DMS 273 treated with DMSO at 0.1 percent for 48 hours (cell line): ENCODE measurements at places on chromosomes 7 and 10.

DNA sequence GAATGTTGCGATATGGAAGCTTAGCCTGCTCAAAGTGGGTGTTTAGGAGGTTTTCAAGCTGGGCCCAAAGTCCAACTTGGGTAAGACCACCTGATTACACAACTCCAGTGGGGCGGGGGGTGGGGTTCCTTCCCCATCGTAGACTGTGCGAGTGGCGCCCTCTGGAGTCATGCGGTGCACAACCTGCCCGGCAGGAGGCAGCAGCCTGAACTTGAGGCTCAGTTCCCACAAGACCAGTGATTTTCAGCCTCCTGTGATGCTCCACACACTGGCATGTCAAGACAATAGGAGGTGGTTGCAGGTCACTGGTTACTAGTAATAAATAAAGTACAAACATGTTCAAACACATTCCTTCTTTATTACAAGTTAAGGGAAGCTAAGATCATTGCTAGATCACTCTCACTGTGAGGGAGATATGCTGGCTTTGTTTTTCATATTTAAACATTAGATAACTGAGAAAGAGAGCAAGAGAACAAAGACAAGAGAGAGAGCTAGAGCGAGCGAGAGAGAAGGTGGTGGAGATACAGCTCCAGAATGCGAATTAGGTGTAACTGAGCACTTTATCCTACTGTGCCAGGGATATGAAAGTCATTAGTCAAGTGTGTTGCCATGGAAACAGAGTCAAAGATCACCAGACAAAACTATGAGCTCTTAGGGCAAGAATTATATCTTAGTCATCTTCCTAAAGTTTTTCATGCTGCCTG lies 97.4 kb upstream of the BMPER start:
- no peak for DNase-seq

DNA sequence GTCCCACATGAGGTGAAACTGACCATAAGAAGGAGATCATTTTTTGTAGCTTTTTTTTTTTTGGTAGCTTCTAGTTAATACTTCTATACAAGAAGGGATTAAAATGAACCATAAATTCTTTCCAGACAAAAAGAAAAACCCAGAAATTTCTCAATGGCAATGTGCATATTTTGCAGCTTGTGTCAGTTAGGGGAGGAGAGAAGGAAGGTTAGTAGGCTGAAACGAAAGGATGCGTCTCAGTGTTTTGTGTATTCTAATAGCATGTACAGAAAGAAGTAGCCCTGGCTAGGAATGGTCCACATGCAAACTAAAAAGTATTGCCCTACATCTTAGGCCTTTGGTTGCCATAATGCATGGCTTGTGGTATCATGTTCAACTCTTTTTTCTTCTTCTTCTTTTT lies 90.6 kb downstream of the CACNB2 start:
- no peak for DNase-seq

DNA sequence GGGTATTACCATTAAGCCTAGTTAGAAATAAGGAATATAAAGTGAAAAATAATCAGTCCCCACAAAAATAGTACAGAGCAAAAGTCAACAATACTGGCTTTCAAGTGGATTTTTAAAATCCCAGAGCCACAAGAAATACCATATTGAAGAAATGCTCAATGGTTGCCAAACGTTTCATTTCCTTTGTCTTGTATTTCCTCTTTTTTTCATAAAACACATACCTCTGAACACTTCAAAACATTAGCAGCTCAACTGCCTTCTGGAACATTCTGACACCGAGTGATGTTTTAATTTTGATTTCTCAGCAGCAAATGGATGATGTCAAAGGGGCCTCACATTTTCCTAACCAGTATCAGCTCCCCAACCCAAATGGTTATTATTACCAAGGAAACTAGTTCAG lies 10.5 kb downstream of the NOD1 start:
- DNase-seq, result no peak

DNA sequence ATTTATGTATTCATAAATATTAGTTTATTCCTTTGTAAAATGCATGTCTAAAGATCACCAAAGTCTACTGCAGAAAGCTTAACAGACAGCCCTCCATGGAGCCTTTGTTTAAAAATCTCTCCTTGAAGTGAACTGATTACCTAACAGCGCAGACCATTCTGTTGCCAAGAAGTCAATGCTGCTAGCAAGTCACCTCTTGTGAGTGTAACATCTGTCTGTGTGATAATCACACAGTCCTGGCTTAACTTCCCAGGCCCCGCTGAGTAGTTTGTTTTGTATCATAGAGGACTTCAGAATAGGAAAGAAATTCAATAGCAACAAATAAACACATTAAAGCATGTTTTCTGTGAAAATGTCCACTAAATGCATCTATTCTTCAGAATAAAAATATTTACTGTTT lies 435.3 kb upstream of the IGFBP3 start:
- DNase-seq, result no peak

DNA sequence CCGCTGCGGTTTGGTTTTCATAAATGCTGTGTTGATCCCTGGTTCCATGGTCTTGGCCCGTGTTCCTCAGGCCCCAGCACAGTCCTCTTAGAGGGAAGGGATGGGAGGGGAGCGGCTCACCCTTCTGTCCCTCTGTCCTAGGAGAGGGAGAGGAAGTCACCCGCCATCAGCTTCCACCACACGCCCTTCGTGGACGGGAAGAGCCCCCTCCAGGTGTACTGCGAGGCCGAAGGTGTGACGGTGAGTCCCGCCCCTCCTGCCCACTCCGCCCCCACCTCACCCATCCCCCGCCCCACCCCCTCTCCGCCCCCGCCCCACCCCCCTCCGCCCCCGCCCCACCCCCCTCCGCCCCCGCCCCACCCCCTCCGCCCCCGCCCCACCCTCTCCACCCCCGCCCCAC lies 37.5 kb upstream of the DPYSL4 start:
- no peak for DNase-seq

GRCh38 chr7:43240565-43240964 lies 128.1 kb downstream of the HECW1 start:
- no peak for DNase-seq

DNA sequence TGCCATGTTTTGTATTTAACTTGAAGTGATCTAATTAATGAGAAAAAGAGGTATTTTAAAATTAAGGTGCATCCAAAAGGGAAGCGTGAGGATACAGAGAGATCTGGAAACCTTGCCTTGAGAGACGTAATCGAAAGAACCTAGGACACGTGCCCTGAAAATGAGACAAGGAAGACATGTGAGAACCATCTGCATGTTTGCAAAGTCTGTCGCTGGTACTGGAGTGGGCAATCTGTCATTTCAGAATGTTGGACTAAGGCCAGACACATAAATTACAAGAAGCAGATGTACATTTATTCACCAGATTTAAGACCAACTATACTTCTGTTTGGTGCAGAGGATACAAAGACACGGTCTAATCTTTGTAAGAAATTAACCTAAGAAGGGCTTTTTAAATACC lies 9.2 kb downstream of the AGR2 start:
- peak; percentile 98 for DNase-seq

DNA sequence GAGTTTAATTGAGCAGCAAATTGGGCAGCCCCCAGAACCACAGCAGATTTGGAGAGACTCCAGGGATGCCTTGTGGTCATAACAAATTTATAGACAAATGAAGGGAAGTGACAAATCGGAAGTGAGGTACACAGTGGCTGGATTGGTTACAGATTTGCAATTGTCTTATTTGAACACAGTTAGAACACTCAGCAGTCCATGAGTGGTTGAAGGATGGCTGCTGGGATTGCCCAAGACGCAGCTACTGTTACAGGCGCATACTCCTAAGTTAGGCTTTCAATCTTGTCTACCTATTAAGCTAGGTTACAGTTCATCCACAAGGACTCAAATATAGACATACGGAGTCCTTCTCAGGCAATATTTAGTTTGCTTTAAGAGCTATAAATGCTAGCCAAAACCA lies 7.4 kb downstream of the ACADSB start:
- DNase-seq, result no peak

GRCh38 chr10:86974484-86974883 lies 6.2 kb downstream of the ADIRF start:
- DNase-seq, result no peak

DNA sequence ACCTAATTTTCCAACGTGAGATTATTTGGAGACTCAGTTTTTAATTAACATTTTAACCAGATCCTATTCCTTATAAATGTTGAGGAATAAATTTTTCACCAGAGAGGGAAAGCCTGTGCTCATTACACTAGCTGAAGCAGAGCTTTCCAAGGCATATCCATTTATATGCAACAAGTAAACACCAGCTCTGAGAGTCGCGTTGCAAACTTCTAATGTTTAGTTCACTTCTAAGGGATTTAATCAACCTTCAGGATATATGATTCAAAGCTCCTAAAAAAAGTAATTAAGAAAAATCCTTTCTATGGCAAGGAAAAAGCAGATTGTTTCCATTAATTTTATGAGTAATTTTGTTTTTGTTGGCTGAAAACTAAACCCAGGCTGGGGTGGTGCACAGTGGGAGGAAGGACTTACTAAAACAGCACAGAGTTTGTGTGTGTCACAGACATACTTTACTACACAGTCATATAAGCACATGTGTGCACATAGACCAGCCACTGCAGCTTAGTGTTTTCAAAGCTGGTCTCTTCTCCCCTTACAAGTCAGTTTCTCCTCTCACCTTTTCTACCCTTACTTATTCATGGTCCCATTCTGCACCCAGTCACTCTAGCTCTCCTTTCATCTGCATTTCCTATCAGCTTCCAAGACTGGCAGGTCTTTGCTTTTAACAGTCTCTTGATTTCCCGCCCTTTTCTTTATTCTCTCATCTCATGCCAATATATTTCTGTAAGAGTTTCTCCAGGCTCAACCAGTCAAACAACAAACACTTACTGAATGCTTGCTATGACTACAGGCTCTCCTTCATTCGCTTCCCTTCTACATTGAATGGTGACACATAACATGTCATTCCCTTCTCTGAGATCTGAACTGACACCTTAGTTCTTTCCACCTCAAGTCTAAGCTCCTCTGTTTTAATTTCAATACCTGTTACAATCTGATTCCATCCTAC lies 81.1 kb upstream of the FZD1 start:
- DNase-seq, result no peak

DNA sequence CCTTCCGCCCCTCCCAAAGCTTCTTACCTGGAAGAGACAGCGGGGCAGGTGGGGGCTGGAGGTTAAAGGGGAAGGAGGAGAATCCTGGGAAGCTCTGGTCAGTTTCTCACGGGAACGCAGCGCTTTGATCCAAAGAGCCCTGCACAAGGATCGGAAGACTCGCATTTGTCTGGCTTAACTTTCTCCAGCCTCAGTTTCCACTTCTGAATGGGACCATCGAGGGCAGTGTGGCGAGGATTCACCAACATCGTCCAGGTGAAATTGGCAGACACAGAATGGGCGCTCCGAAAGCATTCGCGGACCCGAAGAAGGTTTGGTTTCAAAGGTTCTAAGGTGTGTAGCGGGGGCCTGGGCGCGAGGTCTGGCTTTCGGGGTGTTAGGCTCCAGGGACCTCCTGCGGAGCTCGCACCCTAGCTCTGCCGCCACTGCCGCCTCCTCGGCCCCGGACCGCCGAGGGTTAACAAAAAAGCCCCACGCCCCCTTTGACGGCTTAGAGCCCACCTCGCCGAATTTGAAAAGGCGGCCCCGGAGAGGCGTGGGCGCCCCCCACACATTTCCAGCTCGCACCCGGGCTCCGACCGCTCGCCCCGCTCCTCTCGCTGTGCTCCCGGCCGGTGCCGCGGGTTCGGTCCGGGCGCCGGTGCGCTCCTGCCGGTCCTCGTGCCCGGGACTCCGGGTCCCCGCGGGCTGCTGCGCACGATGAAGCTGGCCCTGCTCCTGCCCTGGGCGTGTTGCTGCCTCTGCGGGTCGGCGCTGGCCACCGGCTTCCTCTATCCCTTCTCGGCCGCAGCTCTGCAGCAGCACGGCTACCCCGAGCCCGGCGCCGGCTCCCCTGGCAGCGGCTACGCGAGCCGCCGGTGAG lies at the start of gene COL26A1:
Gene COL26A1, plus strand, starts transcription at position 542 of the 862 bp plus-strand sequence. Its CDS starts 158 bp downstream, at position 700.
- DNase-seq, result no peak

- no peak for DNase-seq
Observed at GRCh38 chr7:101134399-101134980, 7.6 kb downstream of the SERPINE1 start.

DNA sequence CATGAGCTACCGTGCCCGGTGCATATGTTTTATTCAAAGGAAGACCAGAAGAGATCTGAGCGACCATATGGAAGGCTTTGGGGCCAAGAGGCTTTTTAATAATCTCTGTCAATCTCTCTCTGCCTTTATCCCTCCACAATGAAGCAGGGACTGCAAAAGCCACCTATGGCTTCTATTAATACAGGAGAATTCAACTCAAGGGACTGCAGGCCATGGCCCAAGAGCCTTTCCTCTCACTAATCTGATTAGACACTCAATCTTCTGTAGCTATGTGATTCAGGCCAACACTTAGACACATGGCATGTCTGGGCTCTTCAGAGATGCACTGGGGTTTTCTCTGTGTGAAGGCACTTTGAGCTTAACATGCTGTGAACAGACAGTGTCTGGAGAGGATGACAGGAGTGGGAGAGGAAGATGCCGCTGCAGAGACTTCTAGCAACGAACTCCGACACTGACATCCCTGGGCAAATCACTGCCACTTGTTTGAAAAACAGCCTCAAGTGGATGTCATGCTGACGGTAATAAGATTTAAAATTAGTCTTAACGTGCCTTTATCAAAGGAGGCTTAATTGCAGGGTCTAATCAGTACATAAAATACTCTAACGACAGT lies 114.4 kb upstream of the AOAH start:
- DNase-seq, result no peak

DNA sequence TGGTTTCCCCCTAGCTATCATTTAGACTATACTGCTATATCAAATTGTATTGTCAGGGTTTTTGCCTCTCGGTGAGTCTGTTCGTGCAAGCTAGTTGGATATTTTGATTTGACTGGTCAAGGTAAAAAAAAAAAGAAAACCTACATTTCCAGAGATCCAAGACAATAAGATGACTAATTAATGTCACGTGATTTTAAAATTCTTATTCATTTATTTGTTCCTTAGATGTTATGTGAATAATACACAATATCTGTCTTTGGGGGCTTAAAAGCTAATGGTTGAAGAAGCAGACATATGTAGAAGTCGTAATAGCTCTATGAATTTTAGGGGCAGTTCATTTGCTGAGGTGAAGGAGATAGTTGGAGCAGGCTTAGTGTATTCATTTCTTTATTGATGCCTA lies 191.1 kb downstream of the KCND2 start:
- no peak for DNase-seq

GRCh38 chr10:74104480-74104879 lies 46.1 kb downstream of the AP3M1 start:
- no peak for DNase-seq

DNA sequence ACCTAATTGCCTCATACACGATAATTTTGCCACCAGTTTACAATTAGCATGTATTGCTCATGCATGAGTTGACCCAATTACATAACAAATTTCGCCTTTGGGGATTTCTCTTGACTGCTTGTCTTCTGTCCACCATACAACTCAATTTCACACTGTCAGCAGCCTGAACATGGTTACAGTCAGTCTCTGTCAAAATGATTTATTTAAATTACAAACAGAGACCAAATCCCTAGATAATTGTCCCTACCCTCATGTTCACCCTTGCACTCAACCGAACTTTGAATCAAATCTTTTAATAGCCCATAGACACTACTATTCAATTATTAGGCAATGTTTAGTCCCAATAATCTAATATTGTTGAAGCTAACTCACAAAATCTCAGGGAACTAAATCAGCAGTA lies 59.7 kb upstream of the NEBL start:
- no peak for DNase-seq

- no peak for DNase-seq
Observed at GRCh38 chr10:49426490-49427360, 30.8 kb upstream of the DRGX start.

- no peak for DNase-seq
Observed at GRCh38 chr7:125427676-125428075, 498.1 kb upstream of the POT1 start.

GRCh38 chr10:124037784-124038183 lies 55.6 kb downstream of the CHST15 start:
- no peak for DNase-seq

GRCh38 chr10:111139567-111139966 lies 62.7 kb downstream of the ADRA2A start:
- DNase-seq, result no peak
